Naive thymus-derived CD8-positive, alpha-beta T cell (primary cell): ENCODE measurements at places on chromosomes 2 and 18.

DNA sequence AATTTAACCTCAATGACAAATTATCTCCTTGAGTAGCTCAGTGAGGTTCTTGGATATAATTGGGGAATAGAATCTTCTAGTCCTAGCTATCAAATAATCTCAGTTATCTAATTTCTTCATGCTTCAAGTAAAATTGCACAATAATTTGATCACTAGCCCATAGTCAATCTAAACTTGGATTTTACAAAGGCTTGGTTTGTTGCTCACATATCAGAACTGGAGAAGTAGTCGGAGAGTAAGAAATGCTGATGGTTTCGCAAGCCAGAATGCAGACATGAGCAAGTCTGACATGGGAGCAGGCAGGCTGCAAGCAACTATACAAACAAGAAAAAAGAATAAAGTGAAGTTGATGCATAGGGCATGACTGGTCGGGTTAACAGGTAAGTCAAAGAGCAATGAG, 11.7 kb upstream of the PDE11A start:
- no peak for DNase-seq

GRCh38 chr2:151761193-151761592, 26.9 kb upstream of the NEB start:
- DNase-seq, result no peak

DNA sequence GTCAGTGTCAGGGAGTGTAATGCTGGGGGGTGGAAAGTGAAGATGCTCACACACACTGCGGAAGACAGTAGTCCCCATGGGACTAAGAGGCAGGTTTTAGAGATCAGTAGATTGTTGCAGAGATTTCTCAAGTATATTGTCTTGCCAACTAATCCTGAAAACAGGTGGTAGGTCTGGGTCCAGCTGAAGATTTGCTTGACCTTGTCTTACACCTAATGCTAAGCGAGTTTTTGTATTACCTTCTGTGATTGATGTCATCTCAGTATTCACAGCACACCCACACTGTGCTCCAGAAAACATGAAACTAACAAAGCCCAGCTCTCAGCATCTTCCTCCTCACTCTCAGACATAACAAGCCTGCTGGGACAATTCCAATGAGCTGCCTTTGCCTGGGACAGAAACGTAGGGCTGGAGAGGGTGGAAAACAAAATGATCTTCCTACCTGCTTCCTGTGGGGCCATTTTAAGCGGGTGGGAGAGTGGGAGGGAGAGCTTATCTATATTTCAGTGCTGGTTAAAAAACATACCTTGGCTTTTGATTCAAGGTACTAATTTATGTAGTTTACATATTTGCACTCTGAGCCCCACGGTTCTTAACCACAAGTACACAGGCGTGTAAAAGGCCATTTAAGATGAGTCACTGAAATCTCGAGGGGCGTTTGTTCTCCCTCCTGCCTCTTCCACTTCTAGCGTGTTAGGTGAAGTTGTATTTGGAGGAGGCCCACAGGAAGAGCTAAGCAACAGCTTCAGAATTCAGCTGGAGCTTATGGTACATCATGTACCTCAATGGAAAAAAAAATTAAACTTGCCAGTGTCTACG, 23.1 kb upstream of the RBMS1 start:
- DNase-seq, result no peak

- DNase-seq, result no peak
Observed at GRCh38 chr2:226483143-226483542, 316.5 kb downstream of the IRS1 start.

- DNase-seq, result no peak
Observed at GRCh38 chr2:134407154-134407890, 153.4 kb downstream of the MGAT5 start.

GRCh38 chr2:207337234-207338219, 171.8 kb upstream of the KLF7 start:
- no peak for DNase-seq

GRCh38 chr2:3598912-3599854, 4.3 kb downstream of the COLEC11 start:
- DNase-seq, result no peak

DNA sequence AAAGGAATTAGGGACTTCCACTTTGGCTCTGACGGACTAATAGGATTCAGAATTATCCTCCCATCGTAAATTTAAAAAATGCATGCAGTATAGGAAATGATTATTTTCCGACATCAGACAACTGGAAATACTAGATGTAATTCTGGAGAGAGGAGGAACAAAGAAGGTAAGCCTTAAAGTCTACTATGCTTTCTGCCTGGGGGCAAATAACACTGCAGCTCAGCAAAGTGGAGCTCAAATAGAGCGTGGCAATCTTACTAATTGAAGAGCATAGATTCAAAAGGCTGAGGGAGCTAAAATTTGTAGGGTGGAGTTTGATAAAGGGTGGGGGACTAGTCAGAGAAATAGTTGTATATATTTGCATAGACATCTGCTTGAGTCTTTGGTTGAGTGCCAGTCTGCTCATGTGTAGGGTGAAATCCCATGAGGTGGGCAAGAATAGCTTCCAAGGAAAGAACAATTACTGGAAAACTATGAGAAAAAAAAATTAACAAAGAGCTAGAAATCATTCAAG, 23.8 kb downstream of the COPS8 start:
- no peak for DNase-seq

- no peak for DNase-seq
Observed at GRCh38 chr18:3546106-3546505, 96.1 kb downstream of the TGIF1 start.

DNA sequence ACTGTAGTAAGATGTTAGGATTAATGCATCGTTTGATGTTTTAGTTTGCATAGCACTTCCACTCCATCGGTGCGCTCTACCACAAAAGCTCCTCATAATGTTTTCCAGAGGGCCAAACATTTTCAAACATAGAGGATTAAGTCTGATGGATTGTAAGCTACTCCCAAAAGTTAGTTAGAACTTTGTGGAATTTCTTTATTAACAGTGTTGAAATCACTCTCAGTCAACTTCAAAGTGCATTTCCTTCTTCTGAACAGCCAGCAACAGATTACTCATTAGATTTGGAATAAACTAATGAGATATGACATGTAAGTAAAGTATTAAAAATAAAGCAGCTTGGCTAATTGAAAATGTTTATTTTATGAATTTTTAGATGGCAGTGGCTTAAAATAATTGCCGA, 30.1 kb upstream of the CTAGE1 start:
- no peak for DNase-seq

DNA sequence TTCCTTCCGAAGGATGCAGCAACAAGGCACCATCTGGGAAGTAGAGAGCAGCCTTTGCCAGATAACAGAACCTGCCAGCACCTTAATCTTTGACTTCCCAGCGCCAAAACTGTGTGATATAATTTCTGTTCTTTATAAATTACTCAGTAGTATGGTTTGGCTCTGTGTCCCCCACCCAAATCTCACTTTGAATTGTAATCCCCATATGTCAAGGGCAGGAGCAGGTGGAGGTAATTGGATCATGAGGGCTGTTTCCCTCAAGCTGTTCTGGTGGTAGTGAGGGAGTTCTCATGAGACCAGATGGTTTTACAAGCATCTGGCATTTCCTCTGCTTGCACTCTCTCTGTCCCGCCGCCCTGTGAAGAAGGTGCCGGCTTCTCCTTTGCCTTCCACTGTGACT, 899.9 kb downstream of the TRIB2 start:
- DNase-seq, result no peak

- DNase-seq, result no peak
Observed at GRCh38 chr2:10033251-10034006, 9.9 kb upstream of the KLF11 start.

DNA sequence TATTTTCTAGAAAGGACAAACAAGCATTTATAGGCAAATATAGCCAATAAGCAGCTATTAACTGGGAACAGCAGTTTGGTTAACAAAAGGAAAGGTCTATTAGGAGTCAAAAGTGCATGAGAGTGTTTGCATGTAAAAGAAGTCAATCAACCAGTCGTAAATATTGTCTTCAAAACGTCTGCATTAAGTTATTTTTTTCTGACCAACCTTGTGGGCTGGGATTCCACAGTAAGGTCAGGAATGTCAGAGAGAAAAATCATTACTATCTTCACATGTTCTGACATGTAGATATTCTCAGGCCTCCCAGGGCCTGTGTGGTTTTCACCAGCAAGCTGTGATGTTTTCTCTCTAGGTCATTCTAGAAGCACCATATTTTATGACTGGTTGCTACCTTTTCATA, 922.5 kb downstream of the SUCLG1 start:
- DNase-seq, result no peak

- no peak for DNase-seq
Observed at GRCh38 chr2:217934321-217935131, 68.3 kb downstream of the TNS1 start.

DNA sequence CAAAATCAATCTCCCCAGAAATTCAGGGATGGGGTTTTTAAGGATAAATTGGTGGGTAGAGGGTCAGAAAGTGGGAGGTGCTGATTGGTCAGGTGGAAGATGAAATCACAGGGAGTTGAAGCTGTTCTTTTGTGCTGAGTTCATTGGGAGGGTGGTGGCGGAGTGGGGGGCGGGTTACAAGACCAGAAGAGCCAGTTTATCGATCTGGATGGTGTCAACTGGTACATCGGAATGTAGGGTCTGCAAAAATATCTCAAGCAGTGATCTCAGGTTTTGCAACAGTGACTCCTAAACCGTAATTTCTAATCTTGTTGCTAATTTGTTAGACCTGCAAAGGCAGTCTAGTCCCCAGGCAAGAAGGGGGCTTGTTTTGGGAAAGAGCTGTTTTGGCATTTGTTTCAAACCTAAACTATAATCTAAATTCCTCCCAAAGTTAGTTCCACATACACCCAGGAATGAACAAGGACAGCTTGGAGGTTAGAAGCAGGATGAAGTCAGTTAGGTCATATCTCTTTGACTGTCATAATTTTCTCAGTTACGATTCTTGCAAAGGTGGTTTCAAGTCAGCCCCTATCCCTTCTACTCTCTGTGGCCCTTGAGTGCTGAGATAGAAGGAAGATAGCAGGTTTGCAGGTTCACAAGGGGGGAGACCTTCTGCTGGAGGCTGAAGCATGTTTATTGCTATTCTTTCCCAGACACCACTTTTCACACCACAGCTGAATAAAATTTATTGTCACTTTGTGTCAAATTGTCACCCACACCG, 12.3 kb upstream of the CXXC1 start:
- DNase-seq, result no peak

DNA sequence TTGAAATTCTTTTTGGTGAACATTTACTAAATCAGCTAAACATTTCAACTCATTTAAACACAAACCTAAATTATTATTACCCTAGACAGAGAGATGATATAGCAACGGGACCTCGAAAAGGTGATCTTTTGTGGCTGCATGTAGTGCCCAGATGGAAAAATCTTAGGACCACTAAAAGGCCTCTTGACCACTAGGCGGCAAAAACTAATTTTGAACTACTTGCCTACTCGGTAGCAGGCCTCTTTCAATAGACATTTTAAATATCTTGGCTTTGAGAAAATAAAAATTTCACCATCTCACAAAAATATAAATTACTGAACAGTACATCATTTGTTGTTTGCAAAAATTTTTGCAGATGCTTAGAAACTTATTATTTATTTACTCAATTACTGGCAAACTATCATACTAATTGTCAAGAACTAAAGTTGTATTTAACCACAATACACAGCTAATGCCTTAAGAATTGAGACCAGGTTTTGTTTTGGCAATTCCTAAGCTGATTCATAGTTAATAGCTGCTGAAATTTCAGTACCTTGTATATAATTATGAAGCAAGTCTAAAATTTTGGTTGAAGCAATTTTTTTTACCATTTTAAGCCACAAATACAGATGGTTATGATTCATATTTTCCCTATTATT, 9.4 kb downstream of the COL3A1 start:
- DNase-seq, result no peak

GRCh38 chr2:190036071-190036470, 26.5 kb downstream of the MSTN start:
- DNase-seq, result no peak

GRCh38 chr2:133835821-133836619, 267.8 kb upstream of the NCKAP5 start:
- no peak for DNase-seq

DNA sequence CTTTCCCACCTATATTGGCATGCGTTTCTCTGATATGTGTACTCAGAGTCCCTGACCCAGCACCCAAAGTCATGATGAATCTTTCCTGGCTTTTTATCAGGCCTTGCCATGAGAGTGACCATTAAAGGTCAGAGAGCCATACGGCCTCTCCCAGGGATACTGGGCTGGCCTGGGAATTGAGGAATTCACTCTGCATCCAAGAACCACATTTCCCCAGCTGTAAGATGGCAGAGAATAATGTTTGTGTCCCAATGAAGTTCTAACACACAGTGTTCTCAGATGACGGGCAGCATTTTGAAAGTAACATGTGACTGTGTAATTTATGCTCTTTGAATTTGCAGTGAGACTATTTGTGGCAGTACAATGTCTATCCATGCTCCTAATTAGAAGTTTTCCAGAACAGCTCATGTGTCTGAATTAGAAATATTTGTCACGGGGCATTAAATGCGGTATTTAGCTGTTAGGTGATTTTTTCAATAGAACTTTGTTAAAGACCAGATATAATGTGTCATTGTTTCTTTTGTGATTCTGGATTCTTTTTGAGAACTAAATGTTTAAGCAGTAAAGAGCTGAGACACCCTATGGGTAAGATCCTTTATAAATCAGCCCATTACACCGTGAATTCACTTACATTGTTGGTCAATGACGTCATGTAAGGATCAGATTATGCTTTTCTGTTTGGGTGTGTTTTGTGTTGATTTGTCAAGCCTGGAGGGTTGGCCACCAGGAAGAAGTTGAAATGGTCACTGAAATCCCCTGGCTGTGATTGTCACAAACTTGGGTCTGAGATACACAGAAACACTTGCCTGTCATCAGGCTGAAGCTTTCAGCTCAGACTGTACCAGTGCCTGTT, 7.3 kb upstream of the SLC3A1 start:
- no peak for DNase-seq

DNA sequence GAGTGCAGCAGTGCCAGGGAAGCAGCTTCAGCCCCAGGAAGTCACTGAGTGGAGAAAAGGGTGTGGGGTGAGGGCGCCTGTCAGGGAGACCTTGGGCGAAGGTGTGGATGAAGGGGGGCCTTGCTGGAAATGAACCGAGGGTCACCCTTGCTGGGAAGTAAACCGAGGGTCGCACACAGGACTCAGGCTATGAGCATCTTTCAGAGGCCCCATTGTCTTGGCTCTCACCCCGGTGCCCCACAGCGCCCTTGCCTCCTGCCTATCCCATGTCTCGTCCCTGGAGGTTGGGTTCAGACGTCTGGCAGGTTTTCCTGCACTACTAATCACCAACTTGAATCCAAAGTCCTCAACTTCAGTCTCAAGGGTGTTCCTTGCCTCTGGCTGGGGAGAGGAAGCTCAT, 122.8 kb upstream of the PXDN start:
- no peak for DNase-seq

DNA sequence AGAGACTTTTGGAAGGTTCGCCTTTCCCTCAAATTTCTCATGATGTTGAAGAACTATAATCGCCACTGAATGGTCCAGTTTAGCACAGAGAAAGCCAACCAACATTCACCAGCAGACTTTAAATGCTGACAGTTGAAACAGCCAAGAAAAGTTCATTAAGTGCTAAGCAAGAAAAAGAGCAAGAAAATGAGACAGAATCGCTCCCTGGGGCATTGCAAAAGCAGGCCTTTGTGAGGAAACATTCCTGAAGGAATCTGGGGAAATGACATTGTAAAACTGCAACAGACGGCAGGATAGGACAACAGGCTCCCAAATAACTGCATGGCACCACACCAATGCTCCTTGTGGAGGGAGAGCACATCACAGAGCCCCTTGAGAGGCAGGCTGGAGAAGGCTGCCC, 269.3 kb upstream of the ID2 start:
- DNase-seq, result no peak

- DNase-seq, result no peak
Observed at GRCh38 chr2:204950695-204951346, 405.5 kb downstream of the PARD3B start.

GRCh38 chr2:200051611-200051945, 96.2 kb downstream of the MAIP1 start:
- no peak for DNase-seq
